Thymus (tissue), 14 donors: ENCODE measurements at places on chromosomes 12 and 14. TPM values are rescaled to one million over a fixed set of nuclear protein-coding genes. Genes with fewer than 3 reads are reported as not detected.

Gene TAS2R10
- 0.21 TPM for polyA plus RNA-seq

Gene CPSF2
- polyA plus RNA-seq, result 12.3 TPM

Gene DDHD1
- 13.7 TPM for polyA plus RNA-seq

Gene SAMD4A
- 2.8 TPM for polyA plus RNA-seq

Gene OR11G2
- polyA plus RNA-seq, result not detected

Gene RTL1
- 0.02 TPM for polyA plus RNA-seq

Gene MMP19
- polyA plus RNA-seq, result 19.9 TPM

Gene SNW1
- polyA plus RNA-seq, result 54.9 TPM

Gene CYP27B1
- 0.82 TPM for polyA plus RNA-seq

Gene TCL1B
- 0.14 TPM for polyA plus RNA-seq

Gene PRB2
- 0.94 TPM for polyA plus RNA-seq

Gene MYF6
- 0.71 TPM for polyA plus RNA-seq

Gene LMO3
- polyA plus RNA-seq, result 61.9 TPM

Gene KLRB1
- polyA plus RNA-seq, result 7.9 TPM

Gene CACNA1C
- 0.71 TPM for polyA plus RNA-seq

Gene TAS2R8
- polyA plus RNA-seq, result not detected

Gene RND1
- 1.8 TPM for polyA plus RNA-seq

Gene INTS13
- 40.5 TPM for polyA plus RNA-seq

Gene GLT8D2
- polyA plus RNA-seq, result 2.4 TPM

Gene TPPP2
- polyA plus RNA-seq, result 0.30 TPM

Gene AJUBA
- 22.4 TPM for polyA plus RNA-seq

Gene PMEL
- 0.94 TPM for polyA plus RNA-seq

Gene MGAT4C
- 0.34 TPM for polyA plus RNA-seq

Gene ITGA5
- 25.0 TPM for polyA plus RNA-seq
